ENCODE measurements at places on chromosomes 6 and 20.

DNA sequence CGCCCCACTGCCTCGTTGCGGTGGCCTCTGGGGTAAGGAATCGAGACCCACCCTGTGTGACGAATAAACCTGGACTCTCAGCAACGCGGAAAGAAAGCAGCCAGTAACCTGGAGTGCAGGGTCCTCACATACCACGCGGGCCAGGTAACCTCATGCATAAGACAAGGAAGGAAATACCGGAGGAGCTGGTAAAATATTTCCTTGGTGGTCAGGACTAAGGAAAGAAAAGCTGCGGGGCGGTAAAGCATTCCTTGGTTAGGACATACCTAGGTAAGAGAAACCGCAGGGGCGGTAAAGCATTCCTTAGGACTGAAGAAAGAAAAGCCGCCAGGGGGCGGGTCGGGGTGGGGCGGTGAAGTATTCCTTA lies 80.7 kb downstream of the SYTL3 start:
- DNase-seq, result no peak

GRCh38 chr6:43876602-43877001 lies 106.6 kb downstream of the VEGFA start:
- no peak for DNase-seq

- DNase-seq, result no peak
These were observed 94.3 kb upstream of the NKX2-2 start for GRCh38 chr20:21607971-21608725.

GRCh38 chr6:138383776-138384175 lies 6.1 kb downstream of the SMIM28 start:
- DNase-seq, result no peak

DNA sequence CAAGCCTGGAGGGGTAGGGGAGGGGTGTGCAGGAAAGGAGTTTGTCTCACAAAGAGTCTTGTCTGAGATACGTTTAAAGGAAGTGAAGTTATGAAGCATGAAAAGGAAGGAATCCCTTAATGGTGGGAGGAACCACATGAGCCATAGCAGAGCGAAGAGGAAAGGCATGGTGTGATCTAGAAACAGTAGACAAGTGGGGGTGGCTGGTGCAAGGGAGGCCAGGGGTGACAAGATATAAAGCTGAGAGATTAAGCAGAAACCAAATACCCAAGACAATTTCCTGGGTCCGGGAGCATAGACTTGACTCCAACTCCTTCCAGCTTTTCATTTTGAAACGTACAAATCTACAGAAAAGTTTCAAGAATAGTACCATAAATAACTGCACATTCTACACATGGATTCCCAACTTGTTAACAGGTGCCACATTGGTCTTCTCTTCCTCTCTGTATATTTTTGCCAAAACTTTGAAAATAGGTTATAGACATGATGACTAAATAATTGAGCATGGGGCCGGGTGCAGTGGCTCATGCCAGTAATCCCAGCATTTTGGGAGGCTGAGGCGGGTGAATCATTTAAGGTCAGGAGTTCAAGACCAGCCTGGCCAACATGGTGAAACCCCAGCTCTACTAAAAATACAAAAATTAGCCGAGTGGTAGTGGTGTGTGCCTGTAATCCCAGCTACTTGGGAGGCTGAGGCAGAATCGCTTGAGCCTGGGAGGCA lies 211.6 kb downstream of the SLC24A3 start:
- no peak for DNase-seq
